ENCODE measurements at places on chromosomes 11 and 22.

GRCh38 chr11:27460158-27460978 is 12.2 kb downstream of the LGR4 start:
- no peak for DNase-seq

- no peak for DNase-seq
Observed at GRCh38 chr11:16382638-16383380, 26.5 kb upstream of the SOX6 start.

DNA sequence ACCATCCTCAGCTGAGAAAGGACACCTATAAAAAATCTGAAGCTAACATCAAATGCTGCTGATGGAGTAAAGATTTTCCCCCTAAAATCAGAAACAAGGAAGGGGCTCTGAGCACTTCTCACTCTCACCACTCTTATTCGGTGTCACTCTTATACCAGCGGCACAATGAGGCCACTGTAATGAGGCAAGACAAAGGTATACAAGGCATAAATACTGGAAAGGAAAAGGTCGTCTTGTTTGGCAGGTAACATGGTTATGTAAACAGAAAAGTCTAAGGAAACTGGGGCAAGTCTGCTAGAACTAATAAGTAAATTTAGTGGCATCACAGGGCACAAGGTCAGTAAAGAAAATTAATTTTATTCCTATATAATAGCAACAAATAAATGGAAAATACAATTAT is 8.1 kb upstream of the MOB2 start:
- no peak for DNase-seq

- DNase-seq: no peak
Observed at GRCh38 chr11:133266986-133267385, 265.3 kb downstream of the OPCML start.

DNA sequence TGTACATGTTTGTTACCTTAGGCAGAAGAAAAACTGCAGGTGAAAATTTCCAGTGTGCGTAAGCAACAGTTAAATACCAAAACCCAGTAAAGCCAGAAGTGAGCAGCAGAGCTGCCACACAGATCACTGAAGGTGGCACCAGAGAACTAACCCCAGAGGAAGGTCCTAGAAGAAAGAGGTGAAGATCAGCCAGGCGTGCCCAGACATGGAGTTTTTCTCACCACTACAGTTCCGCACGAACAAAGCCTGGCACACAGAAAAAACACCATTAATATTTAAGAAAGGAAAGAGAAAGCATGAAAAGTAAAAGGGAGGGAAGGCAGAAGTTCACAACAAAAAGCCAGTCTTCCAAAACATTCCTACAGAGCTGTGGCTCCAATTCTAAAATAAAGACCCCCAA is 60.7 kb downstream of the STK33 start:
- peak; percentile 62 for DNase-seq

- no peak for DNase-seq
Observed at GRCh38 chr11:120151536-120151935, 13.6 kb upstream of the TRIM29 start.

- peak; percentile 58 for DNase-seq
Observed at GRCh38 chr11:36744375-36745168, 146.5 kb upstream of the RAG2 start.

DNA sequence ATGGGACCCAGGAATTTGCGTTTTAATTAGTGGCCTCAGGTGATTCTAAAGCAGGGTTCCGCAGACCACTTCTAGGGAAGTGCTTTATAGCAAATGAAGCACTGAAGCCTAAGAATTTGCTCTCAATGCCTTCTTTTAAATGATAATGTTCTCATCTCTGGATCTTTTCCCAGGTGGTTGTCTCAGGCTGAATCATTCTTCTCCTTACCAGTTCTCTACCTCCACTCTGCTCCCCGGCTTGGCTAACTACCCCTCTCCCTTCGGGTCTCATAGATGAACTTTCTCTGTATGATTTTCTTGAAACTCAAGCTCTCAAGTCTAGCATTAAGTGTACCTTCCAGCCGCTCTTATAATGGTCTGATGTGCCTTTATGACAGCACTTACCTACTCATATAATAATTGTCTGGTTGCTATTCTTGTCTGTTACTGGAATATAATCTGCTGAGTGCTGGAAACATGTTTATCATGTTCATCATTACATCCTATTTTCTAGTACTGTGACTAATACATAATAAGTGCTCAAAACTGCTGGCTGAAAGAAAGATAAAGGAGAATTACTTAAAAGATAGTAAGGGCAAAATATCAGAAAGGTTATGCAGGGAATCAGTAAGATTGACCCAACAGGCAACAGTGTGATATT is 195.9 kb upstream of the SESN3 start:
- DNase-seq: no peak

DNA sequence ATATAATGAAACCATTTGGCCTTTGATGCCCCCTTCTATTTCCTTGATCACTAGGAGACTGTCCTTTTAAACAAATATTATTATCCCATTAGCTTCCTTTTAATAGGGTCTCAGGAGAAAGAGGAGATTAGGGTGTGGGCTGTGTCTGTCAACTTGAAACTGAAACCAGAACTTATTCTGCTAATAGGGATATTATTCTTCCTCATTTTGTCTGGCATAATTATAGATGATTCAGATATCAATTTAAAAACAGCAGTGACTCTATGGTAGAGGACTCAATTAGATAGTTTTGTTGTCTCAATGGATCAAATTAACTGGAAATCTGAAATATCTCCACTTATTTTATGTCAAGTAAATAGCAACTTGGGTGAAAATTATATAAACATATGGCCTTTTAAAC is 584.9 kb upstream of the CCDC90B start:
- DNase-seq: no peak

DNA sequence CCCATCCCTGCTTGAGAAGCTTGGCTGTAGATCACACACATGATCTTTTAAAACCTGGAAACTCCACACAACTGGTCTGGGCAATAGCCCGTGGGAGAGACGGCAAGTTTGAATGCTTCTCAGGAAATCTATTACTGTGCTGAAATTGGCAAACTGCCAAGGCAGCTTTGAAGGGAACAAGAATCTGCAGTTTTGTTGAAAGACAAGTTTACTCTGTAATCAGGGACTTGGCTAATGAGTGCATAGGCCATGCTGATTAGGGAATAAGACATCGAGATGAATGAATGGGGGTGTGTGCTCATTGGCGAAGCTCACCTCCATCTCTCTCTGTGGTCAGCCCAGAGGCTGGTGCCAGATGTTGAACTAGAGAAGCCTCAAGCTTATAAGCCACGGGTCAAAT is 218.8 kb downstream of the HIPK3 start:
- DNase-seq: peak; percentile 84

DNA sequence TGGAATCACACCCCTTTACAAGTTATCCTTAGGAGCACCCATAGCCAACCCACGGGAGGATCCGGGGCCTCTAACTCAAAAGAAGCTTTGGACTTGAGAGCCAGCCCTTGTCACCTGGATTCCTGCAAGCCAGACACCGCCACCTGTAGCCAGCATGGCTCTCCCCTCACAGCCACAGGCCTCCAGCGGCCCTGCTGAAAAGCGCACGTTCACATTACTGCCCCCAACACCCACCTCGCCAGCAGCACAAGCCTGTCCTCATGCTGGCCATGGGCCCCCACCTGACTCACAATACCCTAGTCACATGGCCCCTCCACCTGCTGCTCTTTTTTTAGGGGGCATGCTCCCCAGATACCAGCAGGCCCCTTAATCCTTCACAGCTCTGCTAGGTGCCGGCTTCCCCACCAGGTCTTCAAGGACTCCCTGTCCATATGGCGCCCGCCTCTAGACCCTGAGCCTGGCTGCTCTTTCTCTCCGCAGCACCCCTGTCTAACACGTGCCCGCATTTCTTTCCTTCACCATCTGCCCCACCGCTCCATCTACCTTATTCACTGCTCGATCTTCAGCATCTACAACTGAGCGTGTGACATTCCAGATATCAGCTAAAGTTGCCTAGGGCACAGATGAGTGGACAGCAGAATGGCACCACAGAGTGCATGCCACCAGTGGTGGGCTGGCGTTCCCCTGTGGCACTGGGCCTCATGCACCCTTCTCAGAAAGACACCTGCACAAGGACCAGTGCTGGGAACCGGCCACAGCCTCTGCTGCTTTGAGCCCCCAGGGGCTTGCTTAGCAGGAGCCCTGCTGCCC is 6.6 kb downstream of the CARS1 start:
- DNase-seq: no peak

DNA sequence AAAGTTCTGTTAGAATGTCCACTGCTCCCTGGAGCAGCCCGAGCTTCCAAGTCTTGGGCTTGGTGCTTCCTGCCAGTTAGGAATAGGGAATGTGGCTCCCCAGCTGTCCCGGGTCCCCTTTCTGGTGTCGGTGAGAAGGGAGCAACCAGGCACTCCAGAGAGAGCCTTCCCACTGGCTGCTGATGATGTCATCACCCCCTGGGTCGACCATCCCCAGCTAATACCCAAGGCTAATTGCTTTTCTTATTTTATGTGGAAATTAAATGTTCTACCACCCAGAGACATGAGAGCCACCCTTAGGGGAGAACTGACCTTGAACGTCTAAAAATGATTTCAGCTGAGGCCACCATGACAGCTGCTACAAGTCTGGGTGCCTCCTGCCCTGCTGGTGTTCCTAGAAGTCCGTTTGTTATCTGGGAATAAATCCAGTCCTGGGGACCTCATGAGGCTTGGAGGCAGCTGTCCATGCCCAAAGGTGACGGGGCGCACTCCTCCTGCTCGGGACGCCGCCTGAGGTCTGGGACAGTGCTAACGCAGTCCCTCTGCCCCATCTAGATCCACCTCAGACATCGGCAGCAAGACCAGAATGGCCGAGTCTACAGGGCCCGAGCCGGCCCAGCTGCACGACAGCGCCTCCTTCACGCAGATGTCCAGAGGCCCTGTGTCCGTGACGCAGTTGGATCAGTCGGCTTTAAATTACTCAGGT is 42.3 kb downstream of the C11orf91 start:
- no peak for DNase-seq

GRCh38 chr22:29081517-29082236 is 8.8 kb downstream of the KREMEN1 start:
- DNase-seq: no peak

DNA sequence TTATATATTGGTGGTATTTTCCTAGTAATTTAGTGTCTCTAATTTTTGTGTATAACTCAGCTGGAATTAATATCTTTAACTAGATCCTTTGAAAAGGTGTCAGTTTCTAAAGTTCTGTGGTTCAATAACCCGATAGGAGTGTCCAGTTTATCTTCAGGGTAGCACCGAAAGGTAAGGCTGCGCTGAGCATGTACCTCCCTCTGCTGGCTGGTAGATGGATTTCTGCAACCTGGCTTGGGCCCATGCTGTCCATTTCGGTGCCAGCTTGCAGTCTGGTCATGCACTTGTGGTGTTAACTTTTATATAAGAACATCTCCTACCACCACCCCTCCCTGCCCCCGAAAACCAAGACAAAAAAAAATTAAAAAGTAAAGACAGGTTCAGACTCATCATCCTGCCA is 24.7 kb downstream of the EXT2 start:
- DNase-seq: no peak

DNA sequence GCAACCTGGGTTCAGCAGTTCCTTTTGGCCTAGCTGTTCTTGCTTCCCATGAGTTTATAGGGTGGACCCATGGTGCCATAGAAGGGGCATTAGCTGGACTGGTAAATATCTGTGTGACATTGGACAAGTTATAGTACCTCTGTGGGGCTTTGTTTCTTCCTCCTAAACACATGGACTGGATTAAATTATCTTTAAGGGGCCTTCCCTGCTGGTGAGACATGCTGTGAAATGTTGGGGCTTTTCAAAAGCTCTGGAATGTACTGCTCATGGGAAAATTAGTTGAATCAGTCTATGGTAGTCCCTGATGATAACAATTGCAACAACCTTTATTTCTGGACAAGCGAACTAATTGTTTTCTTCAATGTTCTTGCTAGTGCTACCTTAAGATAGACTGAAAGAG is 276.2 kb downstream of the BLID start:
- no peak for DNase-seq
